ENCODE measurements at places on chromosomes 3 and 15.

DNA sequence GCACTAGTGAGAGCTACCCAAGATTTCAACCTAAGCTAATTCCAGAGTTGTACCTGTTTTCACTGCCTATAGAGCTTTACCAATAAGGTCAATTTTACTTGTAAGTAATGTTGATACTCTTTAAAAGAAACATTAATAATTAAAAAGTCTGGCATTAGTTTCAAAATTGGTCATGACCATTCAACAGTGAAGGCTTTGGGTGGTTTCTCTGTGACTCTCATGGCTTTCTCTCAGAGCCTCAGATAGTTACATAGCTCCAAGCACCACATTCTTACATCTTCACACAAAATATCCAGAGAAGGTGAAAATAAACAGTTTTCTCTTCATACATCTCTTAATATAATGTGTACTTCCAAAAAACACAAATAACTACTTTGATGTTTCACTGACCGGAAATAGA is 61.5 kb upstream of the TCF12 start:
- no peak for DNase-seq

DNA sequence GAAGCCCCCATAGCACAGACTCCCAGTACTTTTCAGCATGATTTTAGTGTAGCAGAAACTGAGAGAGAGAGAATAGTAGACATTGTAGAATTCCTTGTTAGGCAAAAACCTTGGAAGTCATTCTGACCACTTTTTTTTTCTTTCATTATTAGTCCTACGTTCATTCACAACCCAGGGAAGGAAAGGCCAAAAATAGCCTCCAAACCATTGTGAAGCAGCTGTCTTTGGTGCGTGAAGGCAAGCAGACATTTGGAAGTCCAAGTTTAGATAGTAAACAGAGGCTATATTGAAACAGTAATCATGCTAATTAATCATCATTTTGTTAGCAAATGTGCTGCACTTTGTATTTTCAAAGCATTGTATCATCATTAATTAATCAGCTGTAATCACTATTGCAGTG is 34.5 kb downstream of the CCDC54 start:
- no peak for DNase-seq

- DNase-seq, result no peak
These were observed 39.6 kb downstream of the CORO2B start for GRCh38 chr15:68618394-68618793.

- no peak for DNase-seq
These were observed 511.4 kb upstream of the CBLB start for GRCh38 chr3:106380232-106380631.

DNA sequence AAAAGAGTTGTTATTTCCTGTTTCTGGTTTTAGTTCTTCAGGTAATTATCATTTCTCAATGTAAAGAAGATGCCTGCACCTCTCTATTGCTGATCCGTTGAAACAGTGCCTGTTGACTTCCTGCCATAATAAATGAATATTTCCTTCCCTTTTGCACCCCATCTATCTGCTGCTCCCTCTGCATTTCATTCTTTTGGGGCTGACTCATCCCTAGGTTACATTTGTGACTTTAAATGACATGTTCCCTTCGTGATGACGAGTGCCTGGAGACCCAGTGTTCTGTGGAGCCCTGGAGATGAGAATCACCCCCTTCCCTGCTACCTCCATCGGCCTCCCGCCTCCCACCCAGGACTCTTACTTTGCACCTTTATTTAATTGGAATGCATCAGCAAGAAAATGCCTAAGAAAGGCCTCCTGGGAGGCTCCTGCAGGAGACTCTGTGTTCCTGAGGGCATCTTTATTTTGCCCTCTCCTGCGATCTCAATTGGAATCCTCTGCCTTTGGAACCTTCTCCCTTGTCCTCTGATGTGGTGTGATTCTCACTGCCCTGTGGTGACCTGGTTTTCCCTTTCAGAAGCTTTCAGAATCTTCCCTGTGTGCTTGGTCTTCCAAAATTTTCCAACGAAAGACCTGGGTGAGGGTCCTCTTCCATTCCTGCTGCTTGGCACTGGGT is 13.7 kb downstream of the LRRK1 start:
- DNase-seq, result no peak

DNA sequence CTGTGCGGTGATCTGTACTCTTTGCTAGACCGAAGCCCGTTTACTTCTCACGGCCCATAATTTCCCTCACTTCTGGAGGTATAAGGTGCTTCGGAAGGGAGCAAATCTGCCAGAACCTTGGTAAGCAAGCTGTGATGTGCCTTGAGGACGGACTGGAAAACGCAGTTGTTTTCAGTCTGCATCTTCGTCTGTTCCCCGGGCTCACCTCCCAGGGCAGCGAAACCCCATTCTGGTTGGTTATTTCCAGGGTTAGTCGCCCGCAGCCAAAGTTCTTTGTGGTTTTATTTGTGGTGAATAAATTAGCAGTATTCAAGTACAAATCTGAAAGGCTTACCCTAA is 401 bp downstream of the RAMAC start:
- DNase-seq, result no peak

- DNase-seq, result no peak
These were observed 32.9 kb upstream of the ACAD9 start for GRCh38 chr3:128846486-128846891.

GRCh38 chr3:116005404-116005803 is 382.1 kb downstream of the GAP43 start:
- no peak for DNase-seq

GRCh38 chr15:28907338-28907960 is 21.7 kb downstream of the APBA2 start:
- DNase-seq, result no peak

DNA sequence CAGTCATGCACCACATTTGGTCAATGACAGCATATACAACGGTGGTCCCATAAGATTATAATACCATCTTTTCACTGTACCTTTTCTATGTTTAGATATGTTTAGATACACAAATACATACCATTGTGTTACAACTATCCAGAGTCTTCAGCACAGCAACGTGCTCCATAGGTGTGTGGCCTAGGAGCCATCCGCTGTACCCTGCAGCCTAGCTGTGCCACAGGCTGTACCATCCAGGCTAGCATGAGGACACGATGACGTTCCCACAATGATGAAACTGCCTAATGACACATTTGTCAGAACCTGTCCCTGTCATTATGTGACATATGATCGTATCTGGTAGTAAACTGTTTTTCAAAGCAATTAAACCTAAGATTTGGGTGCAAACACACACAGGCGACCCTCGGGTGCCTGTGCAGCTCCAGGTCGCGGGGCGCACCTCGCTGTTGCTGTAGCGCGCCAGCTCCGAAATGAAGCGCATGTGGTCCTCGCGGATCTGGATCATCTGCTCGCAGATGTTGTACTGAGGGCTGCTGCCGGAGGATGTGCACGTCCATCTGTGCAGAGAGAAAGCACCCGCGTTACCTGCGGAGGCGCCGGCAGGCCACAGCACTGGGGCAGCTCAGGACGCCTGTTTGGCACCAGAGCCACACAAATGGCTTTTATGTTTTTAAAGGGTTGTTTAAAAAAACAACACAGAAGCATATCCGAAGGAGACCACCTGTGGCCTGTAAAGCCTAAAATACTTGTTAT is 48.2 kb downstream of the CYFIP1 start:
- DNase-seq, result no peak

Measured in LNCaP clone FGC (cell line).